T-helper 1 cell treated with Interleukin-12 subunit alpha and Interleukin-12 subunit beta and Interleukin-4 antibody, amounts not matched to agents 30 ng/mL and 1 ng/mL, for 36 hours (primary cell): ENCODE measurements at places on chromosomes 5 and 9. TPM values are rescaled to one million over a fixed set of nuclear protein-coding genes. Genes with fewer than 3 reads are reported as not detected.

TUSC1 gene
- total RNA-seq = 0.29 and 0.32 TPM in 2 replicates

LECT2 gene
- not detected in 2 replicates for total RNA-seq

ARID3C gene
- total RNA-seq = 0.49 TPM in 1 of 2 replicates, not detected in the other

ANKRA2 gene
- total RNA-seq = 22.2 and 23.9 TPM in 2 replicates

FAM78A gene
- 102 and 105 TPM in 2 replicates for total RNA-seq

FAM169A gene
- 4.2 and 6.0 TPM in 2 replicates for total RNA-seq

GABRB2 gene
- total RNA-seq = not detected in 2 replicates

ADRA1B gene
- total RNA-seq = not detected in 2 replicates

SOHLH1 gene
- not detected in 2 replicates for total RNA-seq

TLR4 gene
- not detected in 2 replicates for total RNA-seq

IL17B gene
- total RNA-seq = not detected in 2 replicates

TRIM32 gene
- 20.5 and 21.5 TPM in 2 replicates for total RNA-seq

SHOC1 gene
- total RNA-seq = not detected in 2 replicates

NHP2 gene
- total RNA-seq = 139 and 141 TPM in 2 replicates

BHMT gene
- total RNA-seq = not detected in 2 replicates

FAM221B gene
- not detected in 2 replicates for total RNA-seq
